ENCODE measurements at places on chromosomes 7 and 10.

GRCh38 chr7:112779667-112780066 is 10.5 kb downstream of the TMEM168 start:
- no peak for DNase-seq

GRCh38 chr7:97421307-97421930 is 303.9 kb downstream of the SDHAF3 start:
- no peak for DNase-seq

DNA sequence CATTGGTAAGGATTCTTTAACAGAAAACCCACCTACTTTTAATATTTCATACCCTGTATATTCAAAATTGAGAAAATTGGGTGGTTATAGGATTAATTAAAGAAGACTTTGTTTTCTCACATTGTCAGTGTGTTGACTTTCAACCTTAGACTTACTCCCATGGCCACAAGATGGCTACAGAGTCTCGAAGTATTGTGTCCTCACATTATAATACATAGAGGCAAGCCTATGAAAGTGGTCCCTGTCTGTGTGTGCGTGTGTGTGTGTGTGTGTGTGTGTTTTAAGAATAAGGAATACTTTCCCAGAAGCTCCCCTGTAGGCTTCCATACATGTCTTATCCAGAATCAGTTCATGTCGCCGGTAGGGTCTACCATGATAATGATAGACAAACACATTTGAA is 180.0 kb downstream of the PHF14 start:
- no peak for DNase-seq

GRCh38 chr7:504221-505111 is 15.2 kb downstream of the PDGFA start:
- DNase-seq, result no peak

- DNase-seq, result no peak
Observed at GRCh38 chr7:118110178-118110925, 73.6 kb upstream of the LSM8 start.

- DNase-seq, result no peak
Observed at GRCh38 chr7:55179931-55180682, 161.3 kb downstream of the EGFR start.

- DNase-seq, result peak; percentile 75
Observed at GRCh38 chr7:75565132-75565837, 73.2 kb downstream of the SPDYE5 start.

- DNase-seq, result no peak
Observed at GRCh38 chr10:63375859-63376258, 89.9 kb downstream of the JMJD1C start.

DNA sequence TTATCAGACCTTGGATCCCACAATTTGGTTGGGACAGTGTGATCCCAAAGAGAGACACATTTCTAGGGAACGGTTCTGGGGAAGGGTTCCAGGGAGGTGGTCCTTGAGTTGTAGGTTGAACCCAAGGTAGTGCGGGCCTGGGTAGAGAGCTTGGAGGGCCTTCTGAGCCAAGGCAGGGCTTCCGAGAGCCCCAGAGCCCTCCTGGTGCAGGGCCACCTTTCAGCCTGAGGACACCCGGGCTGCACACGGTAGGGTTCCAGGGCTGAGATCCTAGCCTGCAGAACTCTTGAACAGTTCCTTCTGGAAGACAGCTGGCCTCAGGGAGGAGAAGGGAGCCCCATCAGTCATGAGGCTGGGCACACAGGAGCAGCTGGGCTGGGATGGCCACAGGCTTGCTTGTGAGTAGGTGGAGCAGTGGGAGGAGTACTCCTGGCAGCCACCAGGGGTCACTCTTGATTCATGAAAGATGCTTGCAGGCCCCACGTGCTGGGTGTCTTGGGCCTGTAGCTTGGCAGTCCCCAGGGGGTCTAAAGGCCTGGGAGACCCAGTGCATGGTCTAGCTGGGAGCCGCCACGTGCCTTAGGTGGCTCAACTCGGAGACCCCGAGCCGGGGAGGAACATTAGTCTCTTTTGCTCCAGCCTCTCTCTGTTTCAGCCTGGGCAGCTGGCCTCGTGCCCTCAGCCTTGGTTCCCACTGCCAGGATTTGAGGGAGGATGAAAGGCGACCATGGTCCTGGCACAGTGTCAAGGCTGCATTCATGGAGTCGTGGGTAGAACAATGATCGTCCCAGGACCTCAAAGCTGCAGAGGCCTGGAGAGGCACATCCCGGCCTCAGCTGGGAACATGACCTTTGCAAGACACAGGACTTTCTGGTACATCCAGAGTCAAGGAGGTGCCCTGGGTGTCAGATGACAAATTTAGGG is 381.6 kb downstream of the TYW1 start:
- DNase-seq, result peak; percentile 21

GRCh38 chr10:102677331-102678067 is 33.2 kb downstream of the TRIM8 start:
- no peak for DNase-seq

- DNase-seq, result no peak
Observed at GRCh38 chr7:144777005-144777839, 58.6 kb downstream of the TPK1 start.

DNA sequence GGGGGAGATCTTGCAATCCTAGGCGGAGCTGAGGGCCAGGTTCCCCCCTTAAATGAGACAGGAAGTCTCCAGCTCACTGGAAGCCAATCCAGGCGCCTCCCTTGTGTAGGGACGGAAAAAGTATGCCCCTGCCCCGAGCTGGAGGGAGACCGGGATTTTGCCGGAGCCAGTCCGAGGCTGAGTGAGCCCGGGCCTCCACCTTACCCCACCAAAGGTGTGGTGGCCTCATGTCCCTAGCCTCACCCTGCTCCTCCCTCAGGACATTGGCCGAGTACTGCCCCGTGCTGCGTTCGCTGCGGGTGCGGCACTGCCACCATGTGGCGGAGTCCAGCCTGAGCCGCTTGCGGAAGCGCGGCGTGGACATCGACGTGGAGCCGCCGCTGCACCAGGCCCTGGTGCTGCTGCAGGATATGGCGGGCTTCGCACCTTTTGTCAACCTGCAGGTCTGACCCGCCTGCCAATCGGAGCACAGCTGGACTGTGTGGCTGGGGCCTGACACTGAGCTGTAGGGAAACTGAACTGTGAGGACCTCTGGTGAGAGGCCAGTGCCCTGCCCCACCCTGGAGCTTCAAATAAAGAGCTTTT is 2.0 kb downstream of the FBXL15 start:
- DNase-seq, result peak; percentile 46

- DNase-seq, result no peak
Observed at GRCh38 chr10:97157578-97158095, 28.1 kb downstream of the SLIT1 start.

DNA sequence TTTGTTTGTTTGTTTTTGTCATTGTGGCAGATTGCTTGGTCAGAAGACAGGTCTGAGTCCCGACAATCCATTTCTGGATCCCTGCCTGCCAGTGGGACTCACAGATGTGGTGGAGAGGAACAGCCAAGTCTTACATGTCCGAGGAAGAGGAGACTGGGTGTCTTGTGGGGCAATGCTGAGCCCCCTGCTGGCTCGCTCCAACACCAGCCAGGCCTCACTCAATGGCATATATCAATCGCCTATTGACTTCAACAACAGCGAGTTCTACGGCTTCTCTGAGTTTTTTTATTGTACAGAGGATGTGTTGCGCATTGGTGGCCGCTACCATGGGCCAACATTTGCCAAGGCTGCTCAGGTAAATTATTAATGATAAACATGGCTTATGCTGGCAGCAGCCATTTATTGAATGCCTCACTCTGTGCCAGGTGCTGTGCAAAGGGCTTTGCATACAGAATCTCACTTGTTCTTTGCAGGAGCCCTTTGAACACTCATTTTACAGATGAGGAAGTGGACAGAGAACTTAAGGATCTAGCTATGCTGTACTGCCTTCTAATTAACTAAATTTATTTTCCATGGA is 33.3 kb downstream of the COX15 start:
- DNase-seq, result no peak

DNA sequence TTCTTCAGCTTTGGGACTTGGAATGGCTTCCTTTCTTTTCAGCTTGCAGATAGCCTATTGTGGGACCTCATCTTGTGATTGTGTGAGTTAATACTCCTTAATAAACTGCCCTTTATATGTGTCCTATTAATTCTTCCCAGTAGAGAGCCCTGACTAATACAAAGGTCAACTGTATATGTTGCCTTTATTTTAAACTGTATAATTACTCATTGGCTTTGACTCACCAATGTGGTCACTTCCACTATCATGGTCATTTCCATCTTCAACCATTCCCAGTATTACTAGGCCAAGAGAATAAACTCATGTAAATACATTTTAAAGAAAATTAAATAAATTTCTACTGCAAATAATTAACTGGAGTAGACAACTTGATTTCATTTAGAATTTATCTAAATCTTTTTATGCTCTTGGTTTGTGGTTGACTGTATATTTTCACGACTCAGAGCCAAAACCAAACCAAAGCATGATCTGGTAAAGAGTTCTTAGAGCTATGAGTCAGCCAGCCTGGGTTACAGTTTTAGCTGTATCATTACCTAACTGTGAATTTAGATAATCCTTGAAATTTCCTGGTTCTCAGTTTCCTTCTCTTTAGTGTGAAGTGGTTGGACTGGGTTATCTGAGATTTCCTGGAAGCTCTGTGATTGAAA is 188.4 kb downstream of the PPP1R3A start:
- DNase-seq, result peak; percentile 11

DNA sequence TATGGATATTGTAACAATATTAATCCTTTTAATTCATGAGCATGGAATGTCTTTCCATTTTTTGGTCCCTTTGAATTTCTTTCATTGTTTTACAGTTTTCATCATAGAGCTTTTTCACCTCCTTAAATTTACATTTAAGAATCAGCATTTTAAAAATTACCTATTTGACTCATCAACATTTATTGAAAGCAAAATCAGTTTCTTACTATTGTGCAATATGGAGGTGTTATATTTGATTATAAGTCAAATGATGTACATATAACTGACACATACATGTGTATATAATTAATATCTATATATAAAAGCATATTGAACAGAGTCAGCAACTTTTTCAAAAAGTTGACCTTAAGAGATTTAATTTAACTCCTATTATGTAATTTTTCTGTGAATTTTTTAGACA is 52.2 kb downstream of the SHOC2 start:
- no peak for DNase-seq

GRCh38 chr7:28988810-28989209 is 30.7 kb upstream of the TRIL start:
- DNase-seq, result peak; percentile 96

DNA sequence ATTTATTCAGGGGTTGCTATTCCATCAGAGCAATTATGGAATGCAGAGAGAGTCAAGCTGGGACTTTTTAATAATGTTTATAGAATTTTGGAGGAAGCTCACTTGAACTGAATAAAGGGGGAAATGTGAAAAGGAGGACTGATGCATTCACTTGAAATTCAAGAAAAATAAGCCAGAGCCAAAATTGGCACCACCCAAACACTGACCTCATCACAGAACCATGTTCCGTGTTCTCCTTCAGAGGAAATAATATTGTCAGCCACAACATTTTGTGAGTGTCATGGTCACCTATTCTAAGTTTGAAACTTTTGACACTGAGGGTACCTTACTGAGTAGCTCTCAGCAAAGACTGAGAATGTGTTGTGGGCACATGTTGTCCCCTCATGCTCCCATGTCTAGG is 207.0 kb downstream of the ANK3 start:
- DNase-seq, result no peak

DNA sequence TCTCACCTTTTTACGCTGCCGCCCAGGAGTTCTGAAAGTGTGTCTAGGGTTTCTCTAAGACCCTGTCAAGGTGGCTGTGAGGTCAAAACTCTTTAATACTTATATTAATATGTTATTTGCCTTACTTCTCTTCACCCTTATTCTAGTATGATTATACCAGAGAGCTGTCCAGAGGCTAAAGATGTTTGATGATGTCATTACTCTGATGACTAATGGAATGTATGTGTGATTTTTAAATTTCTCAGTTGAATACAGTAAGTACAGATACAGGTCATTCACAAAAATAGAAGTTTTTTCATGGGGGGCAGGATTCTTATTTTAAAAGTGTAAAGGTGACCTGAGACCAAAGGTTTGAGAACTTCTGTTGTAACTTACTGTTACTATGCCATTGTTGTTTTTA is 150.6 kb upstream of the FOXP2 start:
- no peak for DNase-seq

DNA sequence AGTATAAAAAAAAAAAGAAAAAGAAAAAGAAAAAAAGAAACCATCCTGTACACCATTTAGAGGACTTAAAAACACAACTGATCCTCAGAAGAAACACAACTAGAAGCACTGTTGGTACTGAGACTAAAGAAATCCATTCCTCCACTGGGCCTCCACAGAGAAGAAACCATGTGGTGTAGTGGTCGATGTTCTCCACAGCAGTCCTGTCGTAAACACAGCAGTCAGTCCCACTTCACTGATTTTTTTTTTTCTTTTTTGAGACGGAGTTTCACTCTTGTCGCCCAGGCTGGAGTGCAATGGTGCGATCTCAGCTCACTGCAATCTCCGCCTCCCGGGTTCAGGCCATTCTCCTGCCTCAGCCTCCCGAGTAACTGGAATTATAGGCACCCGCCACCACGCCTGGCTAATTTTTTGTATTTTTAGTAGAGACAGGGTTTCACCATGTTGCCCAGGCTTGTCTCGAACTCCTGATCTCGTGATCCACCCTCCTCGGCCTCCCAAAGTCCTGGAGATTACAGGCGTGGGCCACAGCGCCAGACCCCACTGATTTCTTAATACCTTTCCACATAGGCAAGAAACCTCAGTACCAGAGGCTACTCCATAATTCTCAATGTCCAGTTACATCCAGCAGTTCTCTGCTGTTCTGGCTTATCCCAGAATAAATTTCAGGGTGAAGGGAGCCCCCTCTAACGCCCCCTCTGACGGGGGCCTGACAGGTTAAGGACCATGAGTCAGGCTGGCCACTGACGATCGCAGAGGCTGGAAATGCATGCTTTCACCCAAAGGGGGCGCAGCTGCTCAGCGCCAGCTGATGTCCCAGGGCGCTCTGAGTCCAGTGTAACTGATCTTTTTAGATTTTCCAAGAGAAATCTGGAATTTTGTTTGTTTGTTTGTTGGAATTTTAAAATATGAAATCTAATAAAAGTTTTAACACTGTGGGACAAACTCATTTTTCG is 24.8 kb upstream of the FFAR4 start:
- DNase-seq, result no peak

DNA sequence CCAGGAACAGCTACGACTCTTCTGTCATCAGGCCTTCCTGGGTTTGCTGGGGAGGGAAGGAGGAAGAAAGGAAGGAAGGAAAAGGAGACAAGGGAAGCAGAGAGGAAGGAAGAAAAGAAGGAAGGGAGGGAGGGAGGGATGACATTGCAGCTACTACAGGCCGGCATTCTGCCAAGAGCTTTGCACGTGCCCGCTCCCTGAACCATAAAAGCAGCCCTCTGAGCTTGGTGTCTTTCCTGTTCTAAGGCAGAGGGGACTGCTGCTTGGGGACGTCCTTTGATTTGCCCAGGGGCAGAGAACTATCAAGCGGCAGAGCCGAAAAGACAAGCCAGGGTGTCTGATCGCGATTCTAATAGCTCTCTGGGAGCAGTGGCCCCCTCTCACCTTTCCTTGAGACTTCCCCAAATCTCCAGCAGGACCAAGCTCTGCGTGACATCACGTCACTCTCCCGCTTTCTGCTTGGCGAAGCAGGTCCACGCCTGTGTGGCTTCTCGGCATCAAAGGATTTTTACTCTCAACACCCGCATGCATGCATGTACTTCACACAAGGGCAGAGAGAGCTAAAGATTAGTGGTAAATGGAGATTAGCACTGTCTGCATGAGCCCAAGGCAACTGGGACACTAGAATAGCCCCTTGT is 167.8 kb upstream of the AUTS2 start:
- DNase-seq, result no peak
